ENCODE measurements at places on chromosomes 3 and 15.

GRCh38 chr15:89820666-89821611 lies 6.3 kb upstream of the ANPEP start:
- DNase-seq, result no peak

DNA sequence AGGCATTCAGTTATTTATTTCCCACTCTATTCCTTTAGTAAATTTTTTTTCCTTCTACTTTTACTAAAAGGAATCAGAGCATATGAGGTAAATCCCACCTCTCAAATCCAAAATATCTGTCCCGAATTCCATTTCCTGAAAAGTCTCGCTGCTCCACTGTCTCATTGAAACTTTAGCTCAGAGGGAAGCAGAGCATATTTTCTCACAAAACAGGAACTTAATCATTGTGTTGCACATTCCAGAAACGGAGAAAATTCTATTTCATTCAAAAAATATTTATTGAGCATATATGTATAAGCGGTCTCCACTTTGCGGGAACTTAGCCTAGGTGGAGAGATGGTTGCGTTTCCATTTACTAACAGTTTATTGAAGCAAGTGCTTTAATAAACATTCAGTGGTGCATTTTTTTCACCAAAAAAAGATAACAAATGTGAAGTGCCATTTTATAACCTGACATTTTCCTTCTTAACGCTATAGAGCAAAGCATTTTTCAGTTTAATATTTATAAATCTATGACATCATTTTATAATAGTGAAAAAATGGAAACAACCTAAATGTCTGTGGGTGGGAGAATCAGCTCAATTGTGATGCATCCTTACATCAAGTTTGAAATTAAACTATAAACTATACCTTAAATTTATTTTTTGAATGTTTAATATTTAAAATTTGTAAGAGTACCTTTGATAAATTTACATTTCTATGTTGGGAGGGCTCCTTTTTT lies 67.2 kb upstream of the CSTA start:
- no peak for DNase-seq

DNA sequence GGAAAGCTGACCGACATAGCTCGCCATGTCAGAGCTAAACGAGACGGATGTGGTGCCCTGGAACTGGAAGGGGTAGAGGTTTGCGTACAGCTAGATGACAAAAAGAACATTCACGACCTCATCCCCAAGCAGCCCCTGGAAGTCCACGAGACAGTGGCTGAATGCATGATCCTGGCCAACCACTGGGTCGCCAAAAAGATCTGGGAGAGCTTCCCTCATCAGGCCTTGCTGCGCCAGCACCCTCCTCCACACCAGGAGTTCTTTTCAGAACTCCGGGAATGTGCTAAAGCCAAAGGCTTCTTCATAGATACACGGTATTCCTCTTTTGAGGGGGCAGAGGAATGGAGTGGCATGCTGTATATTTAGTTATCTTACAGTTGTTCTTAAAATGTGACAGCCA lies 30.4 kb downstream of the TIPIN start:
- DNase-seq, result no peak

GRCh38 chr3:190826018-190826417 lies 36.5 kb downstream of the GMNC start:
- DNase-seq, result no peak

- no peak for DNase-seq
These were observed 547.8 kb upstream of the EPHA6 start for GRCh38 chr3:96266395-96267190.

GRCh38 chr15:38040615-38041014 lies 106.2 kb downstream of the TMCO5A start:
- no peak for DNase-seq

GRCh38 chr15:66039117-66039871 lies 170.0 kb downstream of the RAB11A start:
- DNase-seq, result no peak

- no peak for DNase-seq
These were observed 1.5 kb downstream of the ZIC1 start for GRCh38 chr3:147410526-147411237.

- DNase-seq, result no peak
These were observed 267.3 kb downstream of the RORA start for GRCh38 chr15:60961541-60962485.

DNA sequence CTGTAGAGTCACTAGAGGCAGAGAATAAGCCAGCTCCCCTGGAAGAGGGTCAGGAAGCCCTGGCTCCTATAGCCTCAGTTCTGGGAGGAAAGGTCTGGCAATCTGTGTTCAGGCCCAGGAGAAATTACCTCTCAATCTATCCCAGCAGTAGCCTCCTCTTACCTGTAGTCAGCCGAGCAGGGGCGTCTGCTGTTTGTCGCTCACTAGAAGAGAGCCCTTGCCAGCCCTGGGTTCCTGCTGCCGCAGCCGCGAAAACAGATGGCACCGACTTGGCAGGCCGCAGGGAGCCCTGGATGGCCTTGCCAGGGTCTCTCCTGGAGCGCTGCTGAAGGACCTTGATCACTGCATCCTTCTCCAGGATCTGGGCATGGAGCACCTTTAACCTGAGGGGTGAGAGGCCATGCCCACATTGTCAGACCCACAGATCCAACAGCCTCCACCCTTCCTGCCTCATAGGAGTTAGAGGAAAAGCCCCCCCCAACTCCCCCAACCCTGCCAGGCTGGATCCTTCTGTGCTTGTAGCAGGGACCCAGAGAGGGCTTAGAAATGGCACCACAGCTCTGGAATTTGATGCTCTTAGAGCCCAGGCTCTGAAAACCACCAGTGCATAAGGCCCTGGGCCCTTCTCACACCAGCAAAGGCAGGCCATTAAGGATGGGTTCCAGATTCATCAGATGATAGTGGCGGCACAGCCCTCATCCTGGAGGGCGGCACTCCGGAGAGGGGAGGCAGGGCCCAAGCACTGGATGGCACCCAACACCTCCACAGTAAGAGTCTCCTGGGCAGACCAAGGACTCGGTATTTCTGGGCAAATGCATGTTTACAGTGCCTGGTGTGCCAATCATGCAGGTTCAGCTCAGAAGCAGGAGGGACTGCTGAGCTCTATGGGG lies 14.9 kb downstream of the AMOTL2 start:
- no peak for DNase-seq

GRCh38 chr3:62737449-62737848 lies 137.8 kb downstream of the CADPS start:
- DNase-seq, result no peak

DNA sequence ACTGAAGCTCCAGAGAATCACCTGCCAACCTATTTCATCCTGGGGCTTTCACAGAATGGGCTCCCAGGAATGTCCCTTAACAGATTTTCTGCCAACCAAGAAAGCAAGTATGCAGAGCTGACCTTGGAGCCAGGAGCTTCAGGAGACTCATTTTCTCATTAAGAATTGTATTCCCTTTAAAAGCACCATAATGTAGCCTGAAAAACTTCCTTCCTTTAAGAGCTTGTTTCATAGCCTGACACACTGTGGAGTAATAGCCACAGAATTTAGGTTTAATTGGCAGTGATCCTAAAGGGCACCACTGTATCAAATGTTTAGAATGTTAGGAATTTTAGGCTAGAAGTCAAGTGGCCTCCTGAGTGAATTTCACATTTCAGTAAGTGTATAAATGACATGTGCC lies 309.8 kb downstream of the GBE1 start:
- DNase-seq, result no peak

- DNase-seq, result no peak
These were observed 10.9 kb upstream of the ULK4 start for GRCh38 chr3:41972802-41973201.

- DNase-seq, result no peak
These were observed 402.9 kb downstream of the TBL1XR1 start for GRCh38 chr3:176794406-176794805.

DNA sequence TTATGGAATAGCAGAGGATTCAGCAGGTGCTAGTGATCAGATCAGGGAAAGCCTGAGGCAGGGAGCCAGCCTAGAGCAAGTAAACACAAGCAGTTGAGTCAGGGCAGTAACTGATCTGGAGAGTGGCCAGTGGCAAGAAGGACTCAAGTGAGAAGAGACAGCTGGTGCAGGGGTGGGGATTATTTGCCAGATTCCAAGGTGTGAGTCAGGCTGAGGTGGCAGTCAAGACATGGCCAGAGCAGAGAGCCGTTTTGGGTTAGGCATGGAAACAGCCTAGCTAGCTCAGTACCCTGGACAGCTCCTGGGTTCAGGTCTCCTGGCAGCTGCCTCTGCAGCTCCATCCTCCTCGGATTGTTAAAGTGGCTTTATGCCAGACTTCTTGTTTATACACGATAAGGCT lies 281.9 kb upstream of the ONECUT1 start:
- DNase-seq, result no peak

DNA sequence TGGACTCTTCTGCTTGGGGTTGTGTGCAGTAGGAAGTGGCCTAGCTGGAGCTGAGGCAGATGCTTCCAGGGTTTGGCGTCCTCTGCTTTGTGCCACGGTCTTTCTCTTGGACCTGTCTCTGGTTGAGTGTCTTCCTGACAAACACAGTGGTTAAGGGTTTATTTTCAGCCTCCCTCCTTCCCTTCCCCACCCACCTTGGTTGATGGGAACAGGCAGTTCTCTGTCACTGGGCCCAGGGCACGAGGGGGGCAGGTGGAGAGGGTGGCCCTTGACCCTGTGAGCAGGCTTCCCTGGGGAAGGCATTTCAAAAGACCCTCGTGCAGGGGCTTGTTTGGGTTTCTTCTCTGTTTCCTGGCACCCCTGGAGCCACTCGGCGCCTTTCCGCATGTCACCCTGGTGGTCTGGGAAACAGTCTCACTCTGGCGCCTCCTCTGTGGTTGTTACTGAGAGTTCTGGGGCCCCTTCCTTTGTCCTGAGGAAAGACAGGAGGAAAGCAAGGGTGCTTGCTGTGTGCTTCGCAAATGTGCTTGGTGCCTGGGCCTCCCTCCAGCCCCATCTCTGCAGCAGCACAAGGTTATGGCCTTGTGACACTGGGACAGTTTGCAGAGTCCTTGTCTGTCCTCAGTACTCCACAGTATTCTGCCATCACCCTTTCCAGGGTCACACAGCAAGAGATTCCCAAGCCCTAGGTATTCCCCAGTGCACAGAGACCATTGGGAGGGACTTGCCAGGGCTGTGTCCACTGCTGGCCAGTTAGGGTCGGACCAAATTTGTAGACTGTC lies 10.3 kb upstream of the STAB1 start:
- DNase-seq, result no peak

Data from activated CD4-positive, alpha-beta T cell treated with anti-CD3 and anti-CD28 coated beads for 4 hours (primary cell).